CD4-positive, CD25-positive, alpha-beta regulatory T cell (primary cell): ENCODE measurements at places on chromosomes 5 and 9.

GRCh38 chr9:20980832-20981455, 50.5 kb downstream of the HACD4 start:
- no peak for DNase-seq

DNA sequence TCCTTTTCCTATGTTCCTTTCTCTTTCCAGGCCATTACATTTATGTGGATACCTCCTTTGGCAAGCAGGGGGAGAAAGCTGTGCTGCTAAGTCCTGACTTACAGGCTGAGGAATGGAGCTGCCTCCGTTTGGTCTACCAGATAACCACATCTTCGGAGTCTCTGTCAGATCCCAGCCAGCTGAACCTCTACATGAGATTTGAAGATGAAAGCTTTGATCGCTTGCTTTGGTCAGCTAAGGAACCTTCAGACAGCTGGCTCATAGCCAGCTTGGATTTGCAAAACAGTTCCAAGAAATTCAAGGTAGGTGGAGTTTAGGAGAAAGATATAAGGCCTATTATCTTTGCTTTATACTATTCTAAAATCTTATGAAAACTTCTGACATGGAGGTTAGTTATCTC, 64.5 kb downstream of the MAMDC2 start:
- DNase-seq, result no peak

- no peak for DNase-seq
These were observed 28.2 kb upstream of the CPLX2 start for GRCh38 chr5:175842951-175843793.

GRCh38 chr5:7474821-7475403, 79.0 kb downstream of the ADCY2 start:
- DNase-seq, result no peak

DNA sequence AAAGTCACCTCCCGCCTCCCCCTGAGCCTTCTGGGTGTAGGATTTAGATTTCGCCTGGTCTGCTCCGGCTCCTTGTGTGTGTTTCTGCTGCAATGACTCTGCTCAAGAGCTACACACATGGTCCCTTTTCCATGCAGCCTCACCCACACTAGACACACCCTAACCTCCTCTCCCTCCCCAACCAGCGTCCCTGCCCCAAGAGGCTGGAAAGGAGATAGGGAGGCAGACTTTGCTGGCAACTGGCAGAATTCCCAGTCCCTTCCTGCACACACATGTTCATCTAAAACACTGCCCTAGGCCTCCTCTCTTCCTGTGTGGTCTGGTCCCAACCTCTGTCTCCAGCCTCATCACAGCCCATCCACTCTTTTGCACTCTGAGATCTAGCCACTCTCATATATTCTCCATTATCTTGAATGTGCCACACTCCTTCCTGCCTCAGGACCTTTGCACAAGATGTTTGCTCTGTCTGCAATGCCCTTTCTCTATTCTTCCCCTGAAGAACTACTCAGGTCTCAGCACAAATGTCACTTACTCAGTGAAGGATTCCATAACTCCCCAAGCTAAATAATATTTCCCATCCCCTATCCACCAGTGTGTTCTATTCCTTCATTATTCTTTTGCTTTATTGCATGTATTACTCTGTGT, 253.8 kb downstream of the CDK5RAP2 start:
- DNase-seq, result no peak

GRCh38 chr5:29894668-29895067, 1298.8 kb upstream of the CDH6 start:
- no peak for DNase-seq

DNA sequence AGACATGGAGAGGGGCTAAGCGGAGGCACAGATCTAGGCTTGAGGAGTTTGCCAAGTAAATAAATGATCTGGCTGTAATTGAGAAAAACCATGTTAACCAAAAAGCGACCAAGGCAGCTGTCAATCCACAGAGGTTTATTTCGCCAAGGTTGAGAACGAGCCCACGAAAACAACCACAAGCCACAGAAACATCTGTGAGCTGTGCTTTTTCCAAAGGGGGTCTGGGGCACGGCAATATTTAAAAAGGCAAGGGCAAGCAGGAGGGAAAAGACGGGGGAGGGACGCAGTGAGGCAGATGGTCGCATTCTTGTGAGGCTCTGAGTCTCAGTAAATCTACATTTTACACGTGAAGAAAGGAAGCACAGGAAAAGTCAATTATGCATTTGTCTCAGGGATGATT, 25.4 kb downstream of the CCT5 start:
- DNase-seq, result no peak

DNA sequence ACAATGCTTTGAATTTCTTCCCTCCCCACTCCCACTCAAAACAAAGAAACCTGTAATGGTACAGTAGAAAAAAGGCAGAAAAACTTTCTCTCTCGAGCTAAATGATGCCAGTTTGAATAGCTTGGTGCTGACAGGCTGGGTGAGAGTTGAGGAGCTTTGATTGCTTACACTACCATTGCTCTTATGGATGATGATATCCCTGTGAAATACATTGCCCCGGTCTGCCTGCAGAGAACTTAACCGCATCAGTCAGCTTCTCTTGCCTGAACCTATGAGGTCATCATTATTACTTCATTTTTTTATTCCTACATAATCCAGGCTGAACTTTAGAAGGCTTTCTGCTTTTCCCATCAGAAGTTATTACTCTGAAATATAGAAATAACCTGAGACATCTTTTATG, 69.3 kb downstream of the ISL1 start:
- DNase-seq, result no peak

GRCh38 chr5:141715346-141715905, 33.4 kb upstream of the ARAP3 start:
- DNase-seq, result no peak

DNA sequence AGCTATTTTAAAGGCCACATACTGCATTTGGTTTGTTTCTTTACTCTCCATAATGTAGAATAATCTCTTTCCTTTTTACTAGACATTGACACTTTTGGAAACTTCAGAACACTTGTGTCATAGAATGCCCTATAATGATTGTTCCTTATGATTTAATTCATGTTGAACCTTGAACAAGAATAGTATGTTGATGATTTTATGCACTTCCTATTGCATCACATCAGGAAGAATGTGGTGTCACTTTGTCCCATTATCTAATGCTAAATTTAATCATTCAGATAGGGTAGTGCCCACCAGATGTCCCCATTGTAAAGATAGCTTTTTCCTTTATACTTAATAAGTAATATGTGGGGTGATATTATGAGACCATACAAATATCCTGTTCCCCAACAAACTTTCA, 19.4 kb upstream of the DEPDC1B start:
- DNase-seq, result no peak

GRCh38 chr5:168186289-168187074, 105.0 kb upstream of the WWC1 start:
- no peak for DNase-seq

- no peak for DNase-seq
These were observed 2.9 kb downstream of the FOXE1 start for GRCh38 chr9:97855899-97856298.

DNA sequence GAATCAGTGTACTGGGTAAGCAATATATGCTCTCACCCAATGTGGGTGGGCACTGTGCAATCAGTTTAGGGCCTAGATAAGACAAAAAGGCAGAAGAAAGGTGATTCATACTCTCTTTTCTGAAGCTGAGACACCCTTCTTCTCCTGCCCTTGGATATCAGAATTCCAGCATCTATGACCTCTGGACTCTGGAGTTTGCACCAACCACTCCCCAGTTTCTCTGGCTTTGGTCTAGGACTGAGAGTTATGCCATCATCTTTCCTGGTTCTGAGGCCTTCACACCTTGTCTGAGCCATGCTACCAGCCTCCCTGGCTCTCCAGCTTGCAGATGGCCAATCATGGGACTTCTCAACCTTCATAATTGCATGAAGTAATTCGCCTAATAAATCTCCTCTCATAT, 724.6 kb upstream of the TYRP1 start:
- no peak for DNase-seq

GRCh38 chr5:50853151-50853550, 186.7 kb downstream of the PARP8 start:
- DNase-seq, result no peak

DNA sequence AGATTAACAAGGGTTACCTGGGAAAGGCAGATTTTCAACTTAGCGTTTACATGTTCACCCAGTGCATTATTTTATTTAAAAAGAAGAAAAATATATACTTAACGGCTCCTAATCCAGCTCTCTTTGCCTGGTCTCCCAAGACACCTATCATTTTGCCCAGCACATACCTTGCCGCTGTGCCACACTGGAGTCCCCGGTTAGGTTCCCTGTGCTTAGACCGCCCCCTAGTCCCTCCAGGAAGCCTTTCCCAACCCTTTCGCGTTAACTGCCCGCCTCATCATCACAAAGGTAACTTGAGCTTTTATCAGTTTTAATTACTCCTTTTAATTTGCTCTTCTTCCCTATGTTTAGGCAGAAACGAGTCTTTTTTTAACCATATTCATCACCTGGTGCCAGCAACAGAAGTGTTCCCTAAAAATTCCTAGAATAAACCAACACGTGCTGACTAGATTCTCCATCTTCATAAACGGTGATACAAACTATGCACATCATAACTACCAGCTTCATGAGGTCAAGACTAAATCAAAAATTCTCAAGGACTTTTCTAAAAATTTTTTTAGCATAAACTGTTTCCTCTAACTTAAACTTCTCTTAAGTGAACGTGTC, 19.7 kb downstream of the DNAJA1 start:
- DNase-seq, result no peak
